Hematopoietic multipotent progenitor cell treated with erythropoietin and hydrocortisone succinate and interleukin-3 and kit ligand, for 8 days (in vitro differentiated cells): ENCODE measurements at places on chromosomes 12 and 14.

- DNase-seq = no peak
Observed at GRCh38 chr14:58721723-58722122, 84.0 kb downstream of the DACT1 start.

- peak; percentile 76 for DNase-seq
Observed at GRCh38 chr12:6534945-6535696, 804 bp downstream of the GAPDH start.

GRCh38 chr12:117377758-117378157 lies 16.3 kb upstream of the NOS1 start:
- peak; percentile 27 for DNase-seq

GRCh38 chr14:73712540-73713180 lies 1.5 kb downstream of the PNMA1 start:
- peak; percentile 45 for DNase-seq

- DNase-seq = no peak
Observed at GRCh38 chr12:95591731-95592130, 40.5 kb upstream of the USP44 start.

DNA sequence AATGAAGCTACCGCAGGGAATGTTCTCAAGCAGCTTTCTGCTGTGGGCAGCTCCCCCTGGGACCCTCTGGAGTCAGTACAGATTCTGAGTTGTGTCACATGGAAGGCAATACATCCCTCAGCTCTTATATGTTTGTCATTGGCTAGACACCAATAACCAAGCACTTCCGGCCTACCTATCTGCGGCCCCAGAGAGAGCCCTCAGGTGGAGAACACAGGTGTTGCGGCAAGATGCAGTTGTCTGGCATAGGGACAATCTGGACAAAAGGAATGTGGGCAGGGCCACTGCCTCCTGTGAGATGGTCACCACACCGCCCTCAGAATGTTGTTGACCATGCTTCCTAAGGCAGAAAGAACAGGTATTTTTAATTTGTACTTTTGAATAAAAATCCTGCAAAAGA lies 118.7 kb downstream of the BRMS1L start:
- DNase-seq = peak; percentile 11

DNA sequence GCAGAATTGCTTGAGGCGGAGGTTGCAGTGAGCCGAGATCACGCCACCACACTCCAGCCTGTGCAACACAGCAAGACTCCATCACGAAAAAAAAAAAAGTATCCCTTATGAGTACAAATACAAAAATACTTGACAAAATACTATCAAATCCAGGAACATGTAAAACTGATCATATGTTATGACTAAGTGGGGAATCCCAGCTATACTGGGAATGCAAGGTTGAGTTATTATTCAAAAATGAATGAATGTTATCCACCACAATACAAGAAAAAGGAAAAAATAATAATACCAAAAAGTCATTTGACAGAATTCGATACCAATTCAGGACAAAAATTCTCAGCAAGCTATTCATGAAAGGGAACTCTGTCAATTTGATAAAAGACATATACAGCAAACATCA lies 32.6 kb downstream of the MOK start:
- no peak for DNase-seq

DNA sequence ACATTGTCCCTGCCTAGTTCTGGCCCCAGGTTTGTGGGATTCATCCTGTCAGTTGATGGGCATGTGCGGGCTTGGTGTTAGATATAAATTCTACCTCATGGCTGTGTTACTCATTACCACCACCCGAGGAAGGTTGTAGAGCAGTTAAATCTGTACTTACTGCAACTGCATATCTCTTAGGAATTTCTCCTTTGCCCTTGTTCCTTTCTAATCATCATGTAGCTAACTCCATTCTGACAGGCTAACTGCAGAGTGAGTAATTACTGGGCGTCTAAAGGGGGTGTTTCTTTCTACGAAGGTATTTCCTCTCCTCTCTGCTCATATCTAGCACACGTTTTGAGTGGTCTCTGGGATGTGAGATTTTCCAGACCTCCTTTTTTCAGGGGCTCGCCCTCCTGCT lies 1076.7 kb downstream of the TMTC2 start:
- no peak for DNase-seq

DNA sequence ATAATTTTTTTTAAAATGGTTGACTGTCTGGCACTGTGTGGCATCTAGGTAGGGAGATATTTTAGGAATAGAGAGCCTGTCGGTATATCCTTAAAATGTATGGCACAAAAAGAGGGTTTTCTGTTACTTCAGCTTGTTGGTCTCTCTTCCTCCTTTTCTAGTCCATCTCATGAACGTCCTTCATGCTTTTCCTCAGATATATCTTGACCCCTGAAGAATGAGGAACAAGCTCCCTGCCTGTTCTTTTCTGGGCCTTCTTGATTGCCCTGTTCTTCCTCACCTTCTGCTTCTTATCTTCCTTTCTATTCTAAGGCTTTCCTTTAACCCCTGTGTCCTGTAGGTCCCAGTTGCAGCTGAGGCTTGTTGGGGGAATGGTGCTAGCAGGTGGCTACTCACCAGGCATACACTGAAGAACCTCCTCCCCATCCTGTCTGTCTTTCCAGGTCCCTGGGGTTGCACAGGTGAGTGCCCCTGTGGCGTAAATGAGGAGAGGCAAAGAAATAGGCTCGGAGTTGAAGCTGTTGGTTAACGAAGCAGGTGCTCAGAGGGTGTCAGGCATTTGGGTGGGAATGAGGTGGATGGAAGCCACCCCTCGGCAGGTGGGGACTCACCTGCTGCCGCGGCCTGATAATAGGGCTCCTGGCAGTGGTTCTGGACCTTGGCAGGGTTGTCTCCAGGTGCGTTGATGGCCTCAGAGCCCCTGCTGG lies 7.2 kb upstream of the C1R start:
- DNase-seq = no peak

- no peak for DNase-seq
Observed at GRCh38 chr12:102722147-102722546, 194.9 kb downstream of the PAH start.
